ENCODE measurements at places on chromosomes 1 and 21.

DNA sequence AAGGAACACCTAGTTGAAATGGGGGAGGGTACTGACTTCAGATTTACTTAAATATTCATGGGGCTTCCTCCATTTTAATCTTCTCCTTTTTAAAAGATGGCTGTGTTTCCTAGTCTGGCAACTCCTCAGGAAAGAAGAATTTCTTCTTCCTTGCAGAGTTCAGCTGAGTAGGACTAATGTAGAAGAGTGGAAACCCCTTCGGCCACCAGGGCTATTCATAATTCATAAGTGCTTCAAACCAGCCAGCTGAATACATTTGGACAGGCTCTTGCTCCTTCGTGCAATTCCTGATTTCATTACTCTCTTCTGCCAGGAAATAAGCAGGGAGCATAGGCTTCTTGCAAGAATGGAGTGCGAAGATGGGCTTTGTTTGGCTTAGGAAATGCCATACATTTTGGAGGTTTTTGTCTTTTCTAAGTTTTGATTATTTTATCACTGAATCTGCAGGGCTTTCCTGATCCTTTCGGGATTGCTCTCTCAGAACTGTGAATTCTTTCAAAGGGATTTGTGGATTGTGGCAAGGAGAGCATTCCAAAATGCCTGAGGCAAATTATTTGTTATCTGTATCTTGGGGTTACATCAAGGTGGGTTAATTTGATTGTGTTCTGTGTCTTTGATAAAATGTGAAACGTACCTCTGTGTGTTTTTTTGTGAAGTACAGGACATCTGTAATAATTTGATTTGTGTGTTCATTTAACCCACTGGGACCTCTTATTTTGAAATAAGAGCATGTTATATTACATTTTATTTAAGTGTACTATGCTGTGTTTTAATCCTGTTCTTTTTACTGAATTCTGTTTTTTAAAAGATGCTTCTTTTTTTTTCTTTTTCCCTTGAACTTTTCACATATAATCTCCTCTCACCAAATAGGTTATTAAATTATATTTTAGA is 179.4 kb upstream of the SGIP1 start:
- DNase-seq = no peak

- no peak for DNase-seq
These were observed 13.2 kb upstream of the UBE4B start for GRCh38 chr1:10019561-10019960.

GRCh38 chr1:157135646-157136045 is 2.5 kb downstream of the ETV3 start:
- DNase-seq = no peak

DNA sequence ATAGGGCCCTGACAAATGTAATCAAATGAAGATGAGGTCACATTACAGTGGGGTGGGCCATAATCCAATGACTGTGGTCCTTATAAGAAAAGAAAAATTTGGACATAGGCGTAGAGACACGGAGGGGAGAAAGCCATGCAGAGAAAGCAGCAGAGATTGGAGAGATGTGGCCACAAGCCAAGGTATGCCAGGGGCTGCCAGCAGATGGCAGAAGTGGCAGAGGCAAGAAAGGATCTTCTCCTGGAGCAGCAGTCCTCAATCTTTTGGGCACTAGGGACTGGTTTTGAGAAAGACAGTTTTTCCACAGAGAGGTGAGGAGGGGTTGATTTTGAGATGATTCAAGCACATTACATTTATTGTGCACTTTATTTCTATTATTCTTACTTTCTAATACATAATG is 355.1 kb downstream of the NPHP4 start:
- DNase-seq = no peak

Measured in K562 (cell line).